ENCODE measurements at places on chromosomes 7 and 10.

GRCh38 chr7:139538881-139539635 is 15.6 kb downstream of the CLEC2L start:
- DNase-seq = no peak

- DNase-seq = no peak
Measured at GRCh38 chr10:95693071-95693667, 558 bp downstream of the TCTN3 start.

- DNase-seq = peak; percentile 57
Measured at GRCh38 chr7:94907026-94907810, at the start of gene PPP1R9A. Gene PPP1R9A (plus strand): TSS chr7:94907594. CDS start chr7:94910114, 2,520 bp downstream.

DNA sequence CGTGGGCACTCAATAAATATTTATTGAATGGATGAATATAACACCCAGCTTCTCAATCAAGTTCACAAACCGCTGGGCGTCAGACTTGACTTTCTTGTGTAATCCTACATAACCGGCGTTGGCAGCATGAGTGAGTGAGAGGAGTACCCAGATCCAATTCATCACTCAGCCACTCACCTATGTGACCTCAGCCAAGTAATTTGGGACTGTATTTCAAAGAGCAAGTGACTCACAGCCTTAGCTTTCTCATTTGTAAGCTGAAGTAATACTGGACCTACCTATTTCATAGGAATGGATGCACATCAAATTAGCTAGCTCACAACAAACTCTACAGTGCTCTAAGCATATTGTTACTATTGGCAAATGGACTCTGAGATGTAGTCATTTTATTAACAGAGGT is 53.8 kb upstream of the FAM204A start:
- no peak for DNase-seq

GRCh38 chr10:15208221-15208620 is 39.7 kb upstream of the NMT2 start:
- no peak for DNase-seq

DNA sequence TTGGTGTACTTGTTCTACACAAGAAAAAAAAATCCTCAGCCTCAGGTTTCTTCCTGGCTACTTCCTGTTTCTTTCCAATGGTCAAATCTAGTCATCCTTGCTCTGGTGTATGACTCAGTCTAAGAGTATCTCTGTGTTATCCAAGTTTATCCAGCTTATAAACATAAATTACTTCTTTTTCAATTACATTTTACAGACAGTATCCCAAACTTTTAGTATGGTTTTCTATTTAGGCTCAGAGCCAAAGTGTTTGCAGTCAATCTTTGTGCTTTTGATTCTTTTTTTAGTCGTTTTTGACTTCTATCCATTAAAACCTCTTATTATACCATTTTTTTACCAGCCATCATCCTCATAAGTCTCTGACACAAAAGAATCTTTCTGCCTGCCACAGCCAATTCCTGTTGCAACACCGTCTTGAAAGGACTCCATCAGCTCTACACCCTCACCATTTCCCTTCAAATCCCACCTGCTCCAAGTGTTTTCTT is 294.6 kb downstream of the PTEN start:
- DNase-seq = no peak

Data from NCI-H2171 treated with DMSO at 0.1 percent for 48 hours (cell line).